DMS153 (cell line): ENCODE measurements at places on chromosomes 12 and 14.

GRCh38 chr12:65886996-65887395, 62.7 kb downstream of the HMGA2 start:
- no peak for DNase-seq

- DNase-seq: peak; percentile 24
Measured at GRCh38 chr14:33836203-33836899, 114.5 kb downstream of the EGLN3 start.

- no peak for DNase-seq
Measured at GRCh38 chr14:92863286-92864080, 59.5 kb upstream of the CHGA start.

- DNase-seq: no peak
Measured at GRCh38 chr14:88546621-88547385, 8.0 kb downstream of the PTPN21 start.

DNA sequence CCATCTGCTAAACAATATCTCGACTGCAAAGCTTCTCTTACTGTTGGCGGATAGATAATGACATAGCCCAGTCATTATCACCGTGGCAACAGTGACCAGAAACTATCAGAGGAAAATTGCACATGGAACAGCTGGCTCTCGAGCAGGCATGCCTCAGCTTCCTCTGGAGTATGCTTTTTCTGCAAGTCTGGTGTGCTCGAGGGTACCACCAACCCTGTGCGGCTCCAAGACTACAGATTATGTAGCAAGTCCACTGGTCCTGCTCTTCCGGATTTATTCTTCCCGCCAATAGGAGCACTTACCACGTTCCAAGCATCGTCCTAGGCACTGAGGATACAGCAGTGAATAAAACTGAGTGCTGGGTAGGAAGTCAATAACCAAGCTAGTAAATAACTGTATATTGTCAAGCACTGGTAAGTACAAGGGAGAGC, 1.4 kb upstream of the GLRX5 start:
- no peak for DNase-seq

- no peak for DNase-seq
Measured at GRCh38 chr12:108605000-108605689, 7.3 kb upstream of the TMEM119 start.

GRCh38 chr12:117114784-117115183, 15.6 kb upstream of the TESC start:
- no peak for DNase-seq

DNA sequence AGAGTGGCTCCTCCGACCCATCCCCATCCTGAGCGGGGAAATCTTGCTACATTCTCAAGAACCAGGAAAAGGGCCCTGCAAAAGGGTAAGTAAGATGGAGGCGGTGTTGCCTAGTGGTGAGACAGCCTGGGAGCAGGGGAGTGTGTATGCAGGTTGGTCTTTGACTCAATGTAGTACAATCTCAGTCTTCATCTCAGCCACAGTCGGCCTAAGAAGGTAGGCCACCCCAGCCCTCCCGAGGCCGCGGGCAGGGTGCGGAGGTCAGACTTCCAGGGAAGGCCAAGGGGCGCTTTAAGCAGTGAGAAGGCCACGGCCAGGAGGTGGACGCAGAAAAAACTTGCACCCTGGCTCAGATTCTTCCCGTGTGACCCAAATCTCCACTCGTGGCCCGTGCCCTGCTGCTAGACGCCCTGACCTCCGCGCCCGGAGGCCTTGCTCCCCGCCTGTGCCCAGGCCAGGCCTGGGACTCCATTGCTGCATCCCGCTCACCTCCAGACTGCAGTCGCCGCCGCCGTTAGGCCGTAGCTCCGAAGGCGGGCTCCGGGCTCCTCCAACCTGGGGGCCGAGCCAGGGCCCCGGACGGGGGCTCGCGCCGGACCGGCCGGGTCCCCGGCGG, 435 bp downstream of the FOXM1 start:
- DNase-seq: no peak

DNA sequence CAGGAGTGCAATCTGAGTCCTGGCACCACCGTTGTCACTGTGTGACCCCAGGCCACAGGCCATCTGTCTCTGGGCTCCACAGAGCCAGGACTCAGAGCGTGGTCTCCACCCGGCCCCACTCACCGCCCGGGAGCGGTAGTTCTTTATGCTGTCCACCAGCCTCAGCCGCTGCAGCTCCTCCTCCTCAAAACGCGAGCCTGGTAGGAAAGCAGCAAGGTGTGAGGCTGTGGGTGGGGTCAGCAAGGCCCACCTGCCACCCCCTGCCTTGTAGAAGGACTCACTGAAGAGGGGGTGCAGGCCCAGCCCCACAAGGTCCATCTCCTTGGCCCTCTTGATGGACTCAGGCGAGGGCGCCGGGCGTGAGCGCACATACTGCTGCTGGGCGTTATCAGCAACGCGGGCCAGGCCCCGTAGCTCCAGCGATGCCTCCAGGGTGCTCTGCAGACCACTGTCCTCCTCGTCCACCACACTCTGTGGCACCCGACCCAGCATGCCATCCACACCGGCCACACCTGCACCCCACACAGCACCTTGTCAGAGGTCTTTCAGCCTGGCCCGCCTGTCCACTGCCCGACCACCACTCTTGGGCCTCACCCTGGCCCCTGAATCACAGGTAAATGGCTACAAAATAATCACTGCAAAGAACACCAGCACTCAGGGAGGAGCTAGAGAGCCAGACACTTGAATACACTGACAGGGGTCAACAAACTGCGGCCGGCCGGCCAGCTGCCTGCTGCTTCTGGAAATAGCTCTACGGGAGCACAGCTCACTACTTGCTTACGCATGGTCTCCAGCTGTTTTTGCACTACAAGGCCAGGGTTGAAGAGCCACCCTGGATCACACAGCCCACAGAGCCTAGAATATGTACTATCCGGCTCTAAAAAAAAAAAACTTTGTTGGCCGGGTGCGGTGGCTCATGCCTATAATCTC, 16.3 kb downstream of the CFAP73 start:
- no peak for DNase-seq

GRCh38 chr12:53252349-53252916, 15.7 kb upstream of the ESPL1 start:
- no peak for DNase-seq

DNA sequence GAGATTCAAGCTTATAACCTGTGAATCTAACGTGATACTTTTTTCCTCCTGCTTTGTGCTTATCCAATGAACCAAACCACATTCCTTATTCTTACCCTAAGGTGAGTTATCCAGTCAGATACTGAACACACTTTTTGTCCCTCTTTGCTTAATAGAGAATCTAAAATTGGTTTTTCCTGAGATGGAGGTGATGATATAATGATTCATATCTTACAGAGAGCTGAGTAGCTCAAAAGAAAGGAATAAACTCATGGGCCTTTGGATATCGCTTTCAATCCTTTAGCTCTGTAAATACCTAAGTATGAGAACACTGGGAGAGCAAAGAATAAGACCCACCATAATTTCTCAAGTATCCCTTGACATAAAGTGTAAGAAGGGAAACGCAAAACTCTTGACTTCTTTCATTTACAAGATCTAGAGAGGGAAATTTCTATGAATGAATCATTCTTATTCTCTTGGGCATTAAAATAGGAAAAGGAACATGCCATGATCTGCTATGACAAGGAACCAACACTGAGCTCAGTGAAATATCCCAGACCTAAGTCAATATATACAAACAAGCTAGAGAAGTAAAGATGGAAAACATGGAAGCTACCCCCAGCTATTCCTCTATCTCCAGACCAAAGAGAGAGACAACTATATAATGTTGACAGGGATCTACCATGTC, 81.8 kb upstream of the STAC3 start:
- no peak for DNase-seq

DNA sequence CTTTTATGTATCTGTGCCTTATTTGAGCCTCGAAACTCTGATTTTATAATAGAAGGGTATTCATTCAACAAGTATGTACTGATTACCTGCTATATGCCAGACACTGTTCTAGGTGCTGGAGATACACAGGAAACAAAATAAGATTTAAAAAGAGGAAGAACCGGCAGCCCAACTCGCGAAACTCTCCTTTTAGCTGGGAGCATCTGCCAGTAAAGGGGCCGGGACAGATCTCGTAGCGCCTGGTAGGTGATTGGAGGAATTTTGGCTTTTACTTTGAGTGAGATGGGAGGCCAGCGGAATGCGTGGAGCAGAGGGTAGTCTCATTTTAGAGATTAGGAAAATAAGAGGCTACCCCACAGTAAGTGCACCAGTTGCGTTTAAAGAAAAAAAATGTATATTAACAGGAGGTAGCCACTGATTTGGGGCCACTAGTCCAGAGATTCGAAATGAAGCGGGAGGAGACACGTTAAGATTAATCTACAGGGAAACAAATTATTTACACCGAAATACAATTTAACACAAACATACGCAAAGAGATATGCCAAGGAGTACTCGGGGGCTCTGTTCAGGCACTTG, 520 bp upstream of the MON2 start:
- no peak for DNase-seq

DNA sequence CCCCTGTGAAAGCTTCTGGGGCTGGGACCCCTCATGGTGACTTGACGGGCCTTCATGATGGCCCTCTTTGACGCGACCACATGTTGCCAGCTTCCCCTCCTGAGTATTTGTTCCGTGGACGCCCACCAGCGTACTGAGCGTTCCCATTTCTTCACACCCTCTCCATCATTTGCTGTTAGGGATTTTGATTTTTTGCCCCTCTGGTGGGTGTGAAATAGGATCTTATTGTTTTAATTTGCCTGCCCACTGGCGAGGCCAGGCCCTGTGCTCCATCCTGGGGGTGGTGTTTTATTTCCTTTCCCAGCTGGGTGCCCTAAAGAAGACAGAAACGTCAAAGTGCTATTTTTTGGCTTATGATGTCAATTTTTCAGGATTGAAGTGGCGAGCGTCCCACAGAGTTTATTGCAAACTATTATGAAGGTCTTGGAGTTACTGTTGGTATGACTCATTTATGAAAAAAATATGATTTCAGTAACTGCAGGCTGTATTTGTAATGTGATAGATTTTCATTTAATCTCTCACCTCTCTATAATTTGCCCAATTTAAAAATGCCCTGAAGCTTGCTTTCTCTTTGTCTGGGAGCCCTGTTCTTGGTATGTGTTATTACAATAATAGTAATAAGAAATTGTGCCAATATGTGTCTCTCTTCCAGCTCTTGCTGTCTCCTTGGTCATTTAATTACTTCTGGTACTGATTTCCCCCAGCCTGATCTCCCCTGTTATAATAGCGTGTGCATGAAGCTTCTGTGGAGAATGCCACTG, 99.6 kb downstream of the SLC25A47 start:
- no peak for DNase-seq

DNA sequence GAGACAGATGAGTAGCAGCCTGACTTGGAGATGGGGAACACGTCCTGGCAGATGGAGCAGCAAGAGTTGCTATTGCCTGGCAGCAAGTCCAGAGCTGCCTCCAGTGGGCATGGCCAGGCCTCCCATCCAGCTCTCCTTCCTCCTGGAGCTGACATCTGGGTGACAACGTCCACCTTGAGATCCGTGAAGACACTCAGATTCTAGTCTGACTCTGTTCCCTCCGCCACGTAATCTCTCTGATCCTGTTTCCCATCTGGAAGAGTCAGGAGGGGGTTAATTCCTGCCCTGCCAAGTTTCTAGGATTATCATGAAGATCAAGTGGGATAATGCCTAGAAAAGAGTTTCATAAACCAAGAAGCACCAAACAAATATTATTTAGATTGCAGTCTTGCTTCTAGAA, 65.3 kb upstream of the FAM181A start:
- DNase-seq: no peak

DNA sequence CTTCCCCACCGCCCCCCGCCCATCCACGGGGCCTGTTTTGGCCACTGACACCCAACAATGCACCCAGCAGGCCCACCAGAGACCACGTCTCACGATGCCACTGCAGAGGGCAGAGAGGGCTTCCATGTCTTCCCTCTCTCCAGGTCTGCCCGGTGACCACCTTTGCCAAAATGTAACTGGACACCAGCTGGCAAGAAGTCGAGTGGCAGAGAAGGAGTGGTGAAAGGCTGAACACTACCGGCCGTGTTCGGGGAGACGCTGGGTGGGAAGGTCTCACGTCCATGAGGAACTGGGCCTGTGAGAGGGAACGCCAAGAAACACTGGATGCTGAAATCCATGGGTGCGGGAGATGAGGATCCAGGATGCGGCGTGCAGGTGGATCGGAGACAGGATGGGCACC, 308.2 kb downstream of the ADGRD1 start:
- no peak for DNase-seq

GRCh38 chr14:54135804-54136280, 179.2 kb upstream of the BMP4 start:
- no peak for DNase-seq

DNA sequence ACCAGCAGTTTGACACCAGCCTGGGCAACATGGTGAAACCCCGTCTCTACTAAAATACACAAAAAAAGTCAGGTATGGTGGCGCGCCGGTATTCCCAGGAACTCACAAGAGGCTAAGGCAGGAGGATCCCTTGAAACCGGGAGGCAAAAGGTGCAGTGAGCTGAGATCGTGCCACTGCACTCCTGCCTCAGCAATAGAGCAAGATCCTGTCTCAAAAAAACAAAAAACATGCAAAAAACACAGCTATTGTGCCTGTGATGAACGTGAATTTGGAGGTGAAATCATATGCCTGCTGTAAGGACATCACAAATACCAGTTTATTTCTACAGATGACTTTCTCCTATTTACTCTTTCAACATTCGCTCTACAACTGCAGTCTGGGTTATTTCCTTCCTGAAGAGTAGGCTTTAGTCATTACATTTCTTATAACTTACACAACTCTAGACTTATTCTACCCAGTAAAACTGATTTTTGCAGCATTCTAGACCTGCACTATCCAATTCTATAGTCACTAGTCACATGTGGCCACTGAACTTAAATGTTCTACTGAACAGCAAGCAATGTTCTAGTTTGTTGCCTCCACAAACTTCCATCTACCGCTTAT, 48.3 kb downstream of the HNRNPC start:
- no peak for DNase-seq

DNA sequence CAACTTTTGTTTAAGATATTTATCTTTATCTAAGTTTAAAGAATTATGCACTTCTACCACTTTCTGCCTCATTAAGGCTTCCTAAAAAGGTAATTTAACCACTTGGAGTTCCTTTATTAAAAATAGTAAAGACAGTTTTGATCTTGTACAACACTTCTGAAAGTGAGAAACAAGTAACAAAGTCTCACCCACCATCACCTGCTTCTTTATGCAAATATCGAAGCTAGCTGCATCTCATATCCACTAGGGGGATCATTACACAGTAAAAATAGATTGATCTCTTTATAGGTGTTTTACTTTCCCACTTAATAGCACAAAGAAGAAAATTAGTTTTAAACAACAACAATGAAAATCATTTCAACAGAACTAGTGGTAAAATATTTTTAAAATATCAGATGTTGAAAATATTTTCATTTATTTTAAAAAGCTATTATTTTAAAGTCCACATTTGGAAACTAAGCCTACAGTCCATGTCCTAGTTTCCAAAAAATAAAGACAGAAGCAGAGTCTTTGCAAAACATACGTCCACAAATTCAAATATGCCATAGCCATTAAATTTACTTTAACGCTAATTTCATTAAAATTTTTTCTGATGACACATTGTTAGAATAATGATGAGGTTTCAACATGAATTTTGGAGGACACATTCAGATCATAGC, 160.0 kb upstream of the SOX5 start:
- DNase-seq: no peak

DNA sequence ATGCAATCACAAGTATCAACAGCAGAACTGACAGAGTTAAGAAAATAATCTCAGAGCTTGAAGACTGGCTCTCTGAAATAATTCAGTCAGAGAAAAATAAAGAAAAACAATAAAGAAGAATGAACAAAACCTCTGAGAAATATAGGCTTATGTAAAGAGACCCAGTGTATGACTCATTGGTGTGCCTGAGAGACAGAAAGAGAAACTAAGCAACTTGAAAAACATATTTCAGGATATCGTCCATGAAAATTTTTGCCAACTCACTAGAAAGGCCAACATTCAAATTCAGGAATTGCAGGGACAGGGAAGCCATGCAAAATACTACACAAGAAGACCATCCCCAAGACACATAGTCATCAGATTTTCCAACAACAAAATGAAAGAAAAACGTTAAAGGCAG, 56.2 kb downstream of the APOBEC1 start:
- no peak for DNase-seq
